ENCODE measurements at places on chromosomes 13 and 19.
A peak's percentile ranks its signal among the peaks of the same experiment; 100 is the strongest.

DNA sequence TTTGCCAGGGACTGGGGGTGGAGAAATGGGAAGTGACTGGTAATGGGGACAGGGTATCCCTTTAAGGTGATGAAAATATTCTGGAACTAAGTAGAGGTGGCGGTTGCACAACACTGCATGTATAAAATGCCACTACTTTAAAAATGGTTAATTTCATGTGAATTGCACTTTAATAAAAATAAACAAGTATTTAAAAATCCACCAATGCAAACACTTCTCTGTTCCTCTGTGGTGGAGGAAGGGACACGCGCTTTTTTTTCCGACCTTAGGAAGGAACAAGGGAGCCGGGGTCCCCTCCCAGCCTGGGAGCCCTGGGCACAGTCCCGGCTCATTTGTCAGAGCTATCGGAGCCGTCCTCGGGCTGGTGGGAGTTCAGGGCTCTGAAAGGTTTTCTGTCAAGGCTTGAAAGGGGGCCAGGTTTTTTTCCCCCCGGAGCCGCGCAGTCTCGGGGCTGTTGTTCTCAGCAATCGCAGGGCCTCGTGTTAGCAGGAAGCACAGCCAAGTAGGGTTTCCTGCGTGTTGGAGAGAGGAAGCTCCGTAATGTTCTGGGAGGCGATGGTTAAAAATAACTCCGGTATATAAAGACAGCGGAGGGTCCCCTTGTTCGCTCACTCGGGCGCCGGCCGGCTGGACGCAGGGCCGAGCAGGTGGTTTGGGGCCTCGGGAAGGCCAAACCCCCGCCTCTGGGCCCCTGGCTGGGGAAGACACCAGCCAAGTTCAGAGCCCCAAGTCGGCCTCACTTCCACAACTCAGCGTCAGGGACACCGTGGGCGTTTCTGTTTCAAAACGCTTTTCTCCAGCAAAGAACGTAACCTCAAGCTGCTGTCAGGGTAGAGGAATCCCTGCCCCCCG is 41.2 kb upstream of the KLF2 start:
- peak; percentile 75 for DNase-seq

GRCh38 chr19:51689751-51690453 is 3.2 kb upstream of the SPACA6 start:
- peak; percentile 27 for DNase-seq

- DNase-seq = no peak
Measured at GRCh38 chr13:44484562-44485138, 91.5 kb downstream of the TSC22D1 start.

- no peak for DNase-seq
Measured at GRCh38 chr19:9528757-9529336, 9.6 kb downstream of the ZNF426 start.

GRCh38 chr19:39307046-39307821 is 11.0 kb downstream of the IFNL1 start:
- DNase-seq = no peak

DNA sequence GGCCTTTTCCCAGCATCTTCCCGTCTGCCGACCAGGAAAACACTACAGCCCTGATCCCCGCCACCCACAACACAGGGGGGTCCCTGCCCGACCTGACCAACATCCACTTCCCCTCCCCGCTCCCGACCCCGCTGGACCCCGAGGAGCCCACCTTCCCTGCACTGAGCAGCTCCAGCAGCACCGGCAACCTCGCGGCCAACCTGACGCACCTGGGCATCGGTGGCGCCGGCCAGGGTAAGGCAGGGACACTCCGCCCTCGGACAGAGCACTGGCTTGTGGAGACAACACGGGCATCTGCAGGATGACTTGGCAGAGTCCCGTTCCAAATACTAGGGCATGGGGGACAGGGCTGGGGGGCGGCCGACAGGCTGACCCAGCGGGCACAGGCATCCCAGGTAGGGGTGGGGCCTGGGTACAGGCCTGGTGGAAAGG is 31.1 kb downstream of the COMP start:
- no peak for DNase-seq

DNA sequence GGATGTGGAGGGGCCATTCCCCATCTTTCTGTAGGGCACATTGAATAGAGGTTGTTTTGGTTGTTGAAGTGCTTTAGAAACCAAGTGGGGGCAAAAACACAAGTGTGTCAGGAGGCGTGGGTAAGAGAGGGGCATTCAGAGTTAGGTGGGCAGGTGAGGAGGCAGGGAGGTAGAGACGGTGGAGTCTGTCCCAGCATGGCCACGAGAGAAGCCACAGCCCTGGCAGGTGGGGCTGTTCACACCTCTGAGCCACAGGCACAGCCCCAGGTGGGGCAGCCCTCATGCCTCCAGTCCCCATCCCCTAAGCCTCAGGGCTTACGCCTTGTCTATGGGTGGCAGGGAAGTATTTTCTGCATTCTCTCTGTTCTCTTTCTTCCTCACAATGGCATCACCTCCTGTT is 43.7 kb downstream of the KCTD15 start:
- no peak for DNase-seq

GRCh38 chr19:4660181-4660791 is 9.9 kb downstream of the MYDGF start:
- no peak for DNase-seq

- no peak for DNase-seq
Measured at GRCh38 chr13:31227870-31228269, 28.1 kb downstream of the B3GLCT start.

- DNase-seq = no peak
Measured at GRCh38 chr19:8731428-8732169, 10.2 kb downstream of the OR2Z1 start.

DNA sequence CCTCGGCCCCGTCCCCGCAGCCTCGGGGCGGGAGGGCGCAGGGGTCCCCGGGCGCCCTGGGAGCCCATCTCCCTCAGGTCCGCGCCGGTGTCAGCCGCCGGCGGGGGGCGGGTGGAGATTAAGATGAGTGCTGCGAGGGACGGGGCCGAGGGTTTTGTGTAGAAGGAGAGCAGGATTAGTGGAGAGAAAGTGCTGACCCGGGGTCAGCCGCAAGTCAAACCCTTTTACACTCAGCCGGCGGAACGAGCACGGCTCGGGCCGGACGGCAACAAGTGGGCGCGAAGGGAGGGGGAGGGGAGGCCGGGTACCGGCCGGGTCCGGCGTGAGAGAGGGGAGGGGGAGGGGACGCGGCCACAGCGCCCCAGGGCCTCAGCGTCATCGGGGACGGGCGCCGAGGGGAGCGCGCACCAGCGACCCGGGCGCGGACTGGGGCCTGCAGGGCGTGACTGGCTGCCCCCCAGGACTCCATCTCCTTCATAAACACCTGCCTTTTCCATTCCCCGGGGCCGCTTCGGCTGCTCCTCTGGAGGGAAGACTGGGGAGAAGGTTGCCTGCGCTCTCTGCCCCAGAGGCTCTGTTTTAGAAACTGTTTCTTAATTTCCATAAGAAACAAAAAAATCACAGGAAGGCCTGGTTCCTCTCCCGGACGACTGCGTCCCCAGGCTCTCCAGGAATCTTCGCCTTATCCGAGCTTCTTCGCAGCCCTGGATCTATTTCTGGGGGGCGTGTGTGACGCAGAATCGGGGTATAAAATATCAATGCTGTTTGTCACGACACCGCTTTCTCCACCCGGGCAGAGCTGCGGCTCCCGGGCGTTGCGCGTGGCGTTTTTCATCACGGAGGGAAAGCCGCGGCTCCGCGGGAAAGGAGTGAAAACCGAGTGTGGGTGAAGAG is 6.5 kb downstream of the SOX1 start:
- no peak for DNase-seq

All from CD4-positive, alpha-beta T cell (primary cell).